ENCODE measurements at places on chromosomes 7 and 10.

DNA sequence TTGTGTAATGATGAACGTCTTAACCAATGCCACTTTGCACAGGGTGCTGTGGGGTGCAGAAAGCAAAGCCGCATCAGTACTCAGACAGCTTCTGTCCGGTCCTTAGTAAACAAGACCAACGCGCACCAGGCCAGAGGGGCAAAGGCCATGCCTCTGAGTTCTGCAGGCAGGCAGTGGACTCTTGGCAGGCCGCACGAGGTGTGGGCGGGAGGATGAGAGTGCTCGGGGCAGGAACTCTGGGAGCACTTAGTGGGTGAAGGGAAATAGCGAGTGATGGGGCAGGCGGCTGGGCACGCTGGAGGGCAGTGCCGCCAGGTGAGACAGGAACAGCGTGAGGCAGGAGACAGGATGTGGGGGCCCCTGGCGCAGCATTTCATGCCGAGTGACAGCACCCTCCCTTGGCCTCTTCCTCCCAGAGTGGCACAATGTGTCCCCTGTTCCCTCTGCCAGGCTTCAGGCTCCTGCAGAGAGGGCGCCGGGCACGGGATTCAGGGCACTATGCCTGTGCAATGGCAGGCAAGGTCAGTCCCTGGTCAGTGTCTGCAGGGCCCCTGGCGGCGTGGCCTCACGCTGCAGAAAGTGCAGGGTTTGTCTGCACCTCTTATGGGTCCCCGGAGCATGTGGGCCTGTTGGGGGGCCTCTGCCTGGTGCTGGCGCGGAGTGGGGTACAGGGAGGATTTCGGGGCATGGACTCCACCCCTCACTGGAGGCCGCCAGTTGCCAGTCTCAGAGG lies 60.4 kb downstream of the VIPR2 start:
- DNase-seq: no peak

DNA sequence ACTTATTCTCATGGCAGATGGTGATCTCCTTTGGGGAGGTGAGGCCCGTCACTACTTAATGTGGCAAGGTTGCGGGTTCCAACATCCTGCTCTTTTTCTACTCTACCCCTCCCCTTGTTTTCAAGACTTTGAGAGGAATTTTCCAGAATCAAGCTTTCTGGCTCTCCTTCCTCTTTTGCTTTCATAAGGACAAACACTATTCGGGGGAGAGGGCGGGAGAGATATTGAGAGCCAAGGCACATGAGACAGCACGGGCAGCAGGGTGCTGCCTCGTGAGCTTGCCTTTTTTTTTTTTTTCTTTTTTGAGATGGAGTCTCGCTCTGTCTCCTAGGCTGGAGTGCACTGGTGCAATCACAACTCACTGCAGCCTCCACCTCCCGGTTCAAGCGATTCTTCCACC lies 6.9 kb upstream of the PFKFB3 start:
- DNase-seq: no peak

DNA sequence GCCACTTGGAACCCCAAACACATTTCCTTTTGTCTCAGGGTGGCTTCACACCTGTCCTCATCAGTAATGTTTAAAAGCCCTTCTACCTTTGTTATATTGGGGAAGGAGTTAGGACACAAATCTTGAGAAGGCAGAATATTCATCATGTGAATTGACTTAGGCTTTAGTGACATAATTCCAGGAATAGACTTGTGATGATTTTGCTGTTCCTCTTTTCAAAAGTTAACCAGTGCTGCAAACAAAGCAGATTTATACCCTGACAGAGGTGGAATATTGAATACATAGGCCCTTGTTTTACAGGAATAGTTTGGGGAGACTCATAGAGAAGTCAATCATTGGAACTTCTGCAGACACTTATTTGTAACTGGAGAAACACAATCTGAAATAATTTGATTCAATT lies 27.0 kb downstream of the ZNF786 start:
- DNase-seq: no peak

GRCh38 chr10:100534726-100535125 lies 1.0 kb upstream of the HIF1AN start:
- DNase-seq: no peak

DNA sequence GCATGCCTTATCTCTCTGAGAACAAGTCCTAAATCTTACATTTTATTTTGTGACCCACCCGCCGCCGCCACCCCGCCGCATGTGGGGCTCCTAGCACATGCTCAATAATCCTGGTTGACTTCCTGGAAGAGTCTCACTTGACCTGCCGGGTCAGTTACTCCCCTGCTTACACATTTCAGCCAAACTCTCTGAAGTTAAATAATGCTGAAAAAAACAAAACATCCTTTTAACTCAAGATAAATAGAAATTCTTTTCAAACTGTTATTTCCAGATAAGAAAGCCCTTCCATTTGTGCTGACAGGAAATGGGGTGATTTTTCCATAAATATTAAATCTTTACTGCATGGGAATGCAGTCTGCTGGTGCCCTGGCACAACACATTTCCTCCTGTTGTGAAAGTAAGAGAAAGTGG lies 123.5 kb downstream of the ABLIM1 start:
- DNase-seq: no peak

DNA sequence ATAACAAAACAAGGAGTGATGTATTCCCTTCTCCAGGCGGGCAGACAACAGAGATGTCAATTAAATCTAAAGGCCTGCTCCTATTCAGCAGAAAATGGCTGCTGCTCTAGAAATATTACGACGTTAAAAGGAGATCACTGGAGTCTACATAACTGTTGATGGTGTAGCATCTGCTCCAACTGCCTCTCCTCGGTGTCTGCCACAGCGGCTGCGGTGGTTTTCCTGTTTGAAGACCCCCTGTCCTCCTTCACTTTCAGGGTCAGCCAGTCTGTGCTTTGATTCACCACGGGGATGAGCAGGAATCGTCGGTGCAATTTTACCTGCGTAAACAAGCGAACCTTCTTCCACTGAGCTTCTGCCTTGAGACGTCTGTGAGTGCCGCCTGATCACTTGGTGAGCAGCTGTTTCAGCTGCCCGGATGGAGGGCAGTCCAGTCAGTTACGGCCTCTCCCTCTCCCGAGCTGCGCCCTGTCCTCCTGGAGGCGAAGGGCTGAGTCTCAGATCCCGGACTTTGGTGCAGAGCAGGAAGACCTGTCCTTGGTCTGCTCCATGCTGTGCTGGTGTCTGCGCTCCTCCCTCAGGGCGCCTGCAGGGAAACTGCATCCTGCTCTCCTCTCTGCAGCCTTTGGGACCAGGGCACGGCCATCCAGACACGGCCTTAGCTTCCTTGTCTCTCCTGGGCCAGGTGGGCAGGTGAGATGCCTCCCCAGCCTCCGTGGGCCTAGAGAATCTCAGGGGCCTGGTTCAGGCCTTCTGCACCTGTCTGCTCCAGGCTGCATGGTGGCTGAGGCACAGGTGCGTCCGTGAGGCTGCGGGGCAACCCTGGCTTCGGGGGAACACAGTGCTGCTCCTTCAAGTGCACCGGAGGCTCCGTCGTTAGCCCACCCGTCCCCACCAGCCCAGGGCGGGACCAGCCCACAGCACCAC lies 326.6 kb downstream of the ADARB2 start:
- no peak for DNase-seq

- no peak for DNase-seq
These were observed 342.4 kb upstream of the GRM3 start for GRCh38 chr7:86301301-86301700.

Measured in fibroblast of skin of abdomen (primary cell).